A673 (cell line): ENCODE measurements at places on chromosomes 2 and 18. TPM values are rescaled to one million over a fixed set of nuclear protein-coding genes. Genes with fewer than 3 reads are reported as not detected.

RTP5 gene
- 0.20 TPM in 1 of 2 replicates, not detected in the other for total RNA-seq

ABCA12 gene
- total RNA-seq, result 0.04 TPM in 1 of 2 replicates, not detected in the other

GRCh38 chr2:181241366-181241765, 215.8 kb upstream of the ITGA4 start:
- H3K4me1 ChIP-seq, result peaks cover 6% of the 10 kb centered on the region
- DNase-seq, result no peak
- no peaks in the 10 kb centered on the region for H3K36me3 ChIP-seq
- no peak overlapping the region for H3K27ac ChIP-seq

DNA sequence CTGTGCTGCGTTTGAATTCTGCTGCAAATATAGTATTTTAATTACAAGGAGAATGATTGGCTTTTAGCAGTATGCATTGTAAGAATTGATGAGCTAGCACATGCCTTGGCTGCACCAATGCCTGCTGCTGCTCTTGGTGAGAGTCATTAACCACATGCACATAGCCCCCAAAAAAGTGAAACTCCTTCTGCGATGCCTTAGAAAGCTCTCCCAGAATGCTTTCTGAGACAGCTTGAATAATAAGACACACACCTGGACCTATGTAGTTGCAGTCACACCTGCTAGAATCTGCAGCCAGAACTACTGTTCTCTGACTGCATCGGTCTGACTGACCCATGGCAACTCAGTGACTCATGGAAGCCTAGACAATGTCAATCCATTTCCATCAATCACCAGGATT, 170.1 kb upstream of the DDX18 start:
- H3K4me1 ChIP-seq, result no peaks in the 10 kb centered on the region
- H3K4me3 ChIP-seq, result no peak overlapping the region
- H3K36me3 ChIP-seq, result no peaks in the 10 kb centered on the region
- no peaks in the 10 kb centered on the region for H3K27me3 ChIP-seq
- no peak overlapping the region for H3K27ac ChIP-seq

DNA sequence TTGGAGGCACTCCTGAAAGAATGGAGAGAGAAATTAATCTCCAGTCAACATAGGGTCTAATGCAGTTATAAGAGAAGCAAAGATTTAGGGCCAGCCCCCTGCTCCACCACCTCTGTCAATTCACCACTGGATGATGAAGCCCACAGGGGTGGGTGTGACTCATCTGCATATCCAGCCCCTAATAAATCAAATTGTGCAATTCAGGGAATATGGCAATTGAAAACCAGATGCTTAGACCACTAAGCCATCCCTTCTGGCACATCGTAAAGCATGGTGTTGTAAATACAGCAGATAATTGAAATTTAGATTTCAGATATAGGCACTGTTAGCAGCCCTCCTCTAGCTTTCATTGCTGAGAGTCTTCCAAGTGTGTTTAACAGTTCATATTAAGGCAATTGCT, 541.4 kb downstream of the PARD3B start:
- no peak overlapping the region for H3K27ac ChIP-seq
- H3K27me3 ChIP-seq, result no peaks in the 10 kb centered on the region
- H3K4me3 ChIP-seq, result no peak overlapping the region
- H3K36me3 ChIP-seq, result no peaks in the 10 kb centered on the region

CAMKMT gene
- 10.4 and 12.5 TPM in 2 replicates for total RNA-seq

IAH1 gene
- 54.9 and 55.3 TPM in 2 replicates for total RNA-seq

GRCh38 chr2:16900405-16901025, 234.9 kb upstream of the CYRIA start:
- H3K27ac ChIP-seq, result no peak overlapping the region
- peak; percentile 68 for DNase-seq
- H3K36me3 ChIP-seq, result no peaks in the 10 kb centered on the region
- no peak overlapping the region for H3K4me3 ChIP-seq

DNA sequence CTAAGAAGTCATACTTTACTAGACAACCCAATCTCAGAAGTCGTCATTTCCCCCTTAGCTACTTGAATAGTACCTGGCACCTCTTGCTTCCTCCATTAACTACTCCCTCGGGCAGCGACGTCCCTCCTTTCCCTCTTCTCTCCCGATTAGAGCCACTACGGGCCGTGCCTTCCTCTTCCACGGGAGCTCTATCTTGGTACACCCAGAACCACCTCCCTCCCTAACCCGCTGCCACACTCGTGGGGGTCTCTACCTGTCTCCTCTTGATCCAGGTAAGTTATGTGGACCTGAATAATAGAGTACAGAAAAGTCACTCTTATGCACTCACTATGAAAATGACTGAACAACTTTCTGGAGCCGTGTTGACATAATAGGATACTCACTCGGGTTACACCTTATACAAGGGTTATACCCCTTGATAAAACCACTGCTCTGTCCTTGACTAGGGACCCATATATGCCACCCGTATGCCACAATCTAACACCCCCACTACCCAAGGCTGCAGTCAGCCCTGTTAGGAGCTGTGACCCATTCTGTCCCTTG, 595 bp upstream of the HDHD2 start:
- no peak for DNase-seq
- H3K27ac ChIP-seq, result peak overlapping the region; percentile 91
- H3K4me3 ChIP-seq, result peak overlapping the region; percentile 59
- peaks cover 12% of the 10 kb centered on the region for H3K4me1 ChIP-seq
- H3K36me3 ChIP-seq, result peaks cover 22% of the 10 kb centered on the region

GRCh38 chr2:25341753-25342371, at the start of gene DNMT3A:
DNMT3A (minus strand) TSS chr2:25341925; CDS start chr2:25313984, 27,941 bp downstream.
- peak within 1 kb of the TSS; percentile 82 for H3K4me3 ChIP-seq
- no peaks in the 10 kb centered on the region for H3K27me3 ChIP-seq
- peak within 1 kb of the TSS; percentile 88 for H3K27ac ChIP-seq
- peak; percentile 83 for DNase-seq
- no peaks in the 10 kb centered on the region for H3K36me3 ChIP-seq

CYP27A1 gene
- 1.2 TPM in 2 replicates for total RNA-seq

CBLN2 gene
- 7.5 and 9.7 TPM in 2 replicates for total RNA-seq

DNA sequence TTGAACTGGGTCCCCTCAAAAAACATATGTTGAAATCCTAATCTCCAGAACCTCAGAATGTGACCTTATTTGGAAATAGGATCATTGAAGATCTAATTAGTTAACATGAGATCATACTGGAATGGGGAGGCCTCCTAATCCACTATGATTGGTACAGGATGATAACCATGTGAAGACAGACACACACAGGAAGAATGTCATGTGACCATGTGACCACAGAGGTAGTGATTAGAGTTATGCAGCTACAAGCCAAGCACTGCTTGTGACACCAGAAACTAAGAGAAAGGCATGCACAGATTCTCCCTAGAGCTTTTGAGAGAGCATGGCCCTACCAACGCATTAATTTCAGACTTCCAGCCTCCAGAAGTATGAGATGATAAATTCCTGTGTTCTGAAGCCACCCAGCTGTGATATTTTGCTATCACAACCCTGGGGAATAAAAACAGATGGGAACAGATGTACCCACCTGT, 47.0 kb upstream of the TGIF1 start:
- H3K27me3 ChIP-seq, result no peaks in the 10 kb centered on the region
- peak; percentile 65 for DNase-seq
- H3K27ac ChIP-seq, result no peak overlapping the region
- H3K36me3 ChIP-seq, result no peaks in the 10 kb centered on the region

- no peaks in the 10 kb centered on the region for H3K27me3 ChIP-seq
- no peak overlapping the region for H3K27ac ChIP-seq
- no peak overlapping the region for H3K4me3 ChIP-seq
- no peaks in the 10 kb centered on the region for H3K4me1 ChIP-seq
These were observed 326.7 kb downstream of the AGAP1 start for GRCh38 chr2:235820571-235820970.

SPTBN1 gene
- total RNA-seq, result 145 and 146 TPM in 2 replicates

GRCh38 chr2:212381428-212382102, 157.0 kb downstream of the ERBB4 start:
- H3K4me1 ChIP-seq, result peaks cover 29% of the 10 kb centered on the region
- H3K36me3 ChIP-seq, result no peaks in the 10 kb centered on the region
- no peak overlapping the region for H3K4me3 ChIP-seq
- peak; percentile 60 for DNase-seq
- H3K27ac ChIP-seq, result no peak overlapping the region

GRCh38 chr18:32911660-32912284, 138.9 kb upstream of the KLHL14 start:
- DNase-seq, result no peak
- no peaks in the 10 kb centered on the region for H3K36me3 ChIP-seq
- no peak overlapping the region for H3K27ac ChIP-seq
- H3K4me3 ChIP-seq, result no peak overlapping the region
- H3K27me3 ChIP-seq, result no peaks in the 10 kb centered on the region
- H3K4me1 ChIP-seq, result no peaks in the 10 kb centered on the region

DNA sequence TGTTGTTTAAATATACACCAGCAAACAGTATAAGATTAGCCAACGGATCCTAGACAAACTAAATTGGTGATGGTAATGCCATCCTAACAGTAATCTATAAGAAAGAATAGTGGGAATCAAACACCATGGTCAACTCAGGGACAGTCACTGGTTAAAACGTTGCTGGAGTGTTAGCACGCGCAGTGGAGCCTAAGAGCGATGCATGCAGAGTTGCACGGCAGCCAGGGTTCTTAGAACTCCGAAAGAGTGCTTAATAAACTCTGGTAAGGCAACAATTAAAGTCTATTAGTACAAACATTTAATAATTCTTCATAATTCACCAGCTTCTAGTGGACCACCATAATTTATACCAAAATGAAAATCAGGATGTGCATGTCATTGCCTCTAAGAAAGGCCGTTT, 22.2 kb downstream of the LANCL1 start:
- no peak for DNase-seq
- H3K27me3 ChIP-seq, result no peaks in the 10 kb centered on the region
- H3K27ac ChIP-seq, result no peak overlapping the region
- H3K4me1 ChIP-seq, result peaks cover 6% of the 10 kb centered on the region

GRCh38 chr2:60676706-60677330, 79.2 kb upstream of the PAPOLG start:
- H3K27me3 ChIP-seq, result no peaks in the 10 kb centered on the region
- no peak overlapping the region for H3K27ac ChIP-seq

DNA sequence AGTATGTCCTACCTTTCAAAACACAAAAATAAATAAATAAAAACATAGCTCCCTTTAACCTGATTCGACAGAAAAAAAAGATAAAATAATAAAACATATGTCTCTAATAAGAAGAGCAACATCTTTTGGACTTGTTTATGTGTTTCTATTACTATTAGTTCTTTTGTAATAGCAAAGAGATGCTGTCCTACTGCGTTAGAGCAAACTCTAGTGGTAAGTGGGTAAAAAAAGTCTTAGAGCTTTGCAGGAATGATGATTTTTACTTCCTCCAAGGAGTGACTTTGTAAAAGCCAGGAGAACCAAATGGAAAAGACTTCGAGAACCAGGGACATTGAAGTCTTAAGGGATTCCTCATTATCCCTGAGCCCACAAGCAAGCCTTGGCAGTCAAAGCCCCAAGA, 450.1 kb downstream of the METTL4 start:
- H3K27me3 ChIP-seq, result peaks cover 54% of the 10 kb centered on the region
- H3K36me3 ChIP-seq, result no peaks in the 10 kb centered on the region
- H3K27ac ChIP-seq, result no peak overlapping the region
- no peaks in the 10 kb centered on the region for H3K4me1 ChIP-seq
- no peak for DNase-seq

ZNF2 gene
- total RNA-seq, result 4.6 and 5.6 TPM in 2 replicates

DNA sequence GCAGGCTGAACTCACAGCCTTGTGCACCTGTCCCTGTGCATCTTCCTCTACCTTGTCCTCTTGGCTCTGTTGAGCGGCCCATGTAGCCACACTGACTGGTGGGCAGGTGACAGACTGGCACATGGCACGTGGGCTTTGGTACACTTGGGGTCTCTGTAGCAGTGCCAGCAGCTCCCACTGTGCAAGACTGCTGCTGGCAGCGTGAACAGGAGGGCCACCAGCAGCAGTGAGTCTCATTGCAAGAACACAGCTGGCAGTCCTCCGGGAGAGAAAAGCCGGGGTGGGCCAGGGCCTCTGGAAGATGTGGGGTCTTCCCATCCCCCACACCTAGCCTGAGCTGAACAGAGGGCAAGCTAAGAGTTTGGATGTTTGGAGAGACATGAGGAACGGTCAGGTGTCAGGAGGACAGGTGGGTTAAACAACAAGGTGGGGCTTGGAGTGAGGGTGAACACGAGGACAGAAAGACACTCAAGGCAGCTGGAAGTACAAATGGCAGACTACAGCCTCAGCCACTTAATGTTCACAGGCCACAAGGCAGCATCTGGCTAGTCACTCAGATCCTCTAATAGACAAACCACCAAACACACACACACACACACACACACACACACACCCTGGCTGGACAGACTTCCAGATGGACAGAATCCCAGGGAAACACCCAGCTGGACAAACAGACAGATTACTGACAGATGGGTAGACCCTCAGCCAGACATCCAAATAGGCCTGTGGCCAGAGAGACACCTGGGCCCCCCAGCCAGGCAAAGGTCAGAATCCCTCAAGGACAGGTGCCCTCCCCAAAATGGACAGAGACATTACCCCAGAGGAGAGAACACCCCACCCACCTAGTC, 2.3 kb upstream of the PTPN18 start:
- H3K4me1 ChIP-seq, result no peaks in the 10 kb centered on the region
- H3K27me3 ChIP-seq, result no peaks in the 10 kb centered on the region
- H3K4me3 ChIP-seq, result no peak overlapping the region
- H3K27ac ChIP-seq, result no peak overlapping the region
- DNase-seq, result no peak

VIT gene
- not detected in 2 replicates for total RNA-seq

DNA sequence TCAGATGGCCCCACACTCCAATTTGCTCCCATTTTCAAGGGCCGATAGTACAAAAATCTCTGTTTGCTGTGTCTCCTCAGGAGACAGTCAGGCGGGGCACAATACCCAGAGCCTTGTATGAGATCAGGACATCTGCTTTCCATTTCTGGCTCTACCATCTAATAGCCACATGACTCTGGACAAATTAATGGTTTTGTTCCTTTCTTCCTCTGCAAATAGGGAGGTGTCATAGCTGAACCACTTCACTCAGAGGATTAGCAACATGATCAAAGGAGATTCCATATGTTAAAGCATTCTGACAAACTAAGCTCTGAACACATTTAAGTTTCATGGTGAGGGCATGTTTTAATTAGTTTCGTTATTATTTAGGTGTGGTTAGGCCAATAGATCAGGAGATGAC, 602.1 kb upstream of the SYT4 start:
- H3K36me3 ChIP-seq, result no peaks in the 10 kb centered on the region
- no peak overlapping the region for H3K27ac ChIP-seq
- peak; percentile 11 for DNase-seq
- no peaks in the 10 kb centered on the region for H3K27me3 ChIP-seq
- no peaks in the 10 kb centered on the region for H3K4me1 ChIP-seq
- no peak overlapping the region for H3K4me3 ChIP-seq

PCARE gene
- total RNA-seq, result not detected in 2 replicates

SERPINB4 gene
- not detected in 2 replicates for total RNA-seq

DNA sequence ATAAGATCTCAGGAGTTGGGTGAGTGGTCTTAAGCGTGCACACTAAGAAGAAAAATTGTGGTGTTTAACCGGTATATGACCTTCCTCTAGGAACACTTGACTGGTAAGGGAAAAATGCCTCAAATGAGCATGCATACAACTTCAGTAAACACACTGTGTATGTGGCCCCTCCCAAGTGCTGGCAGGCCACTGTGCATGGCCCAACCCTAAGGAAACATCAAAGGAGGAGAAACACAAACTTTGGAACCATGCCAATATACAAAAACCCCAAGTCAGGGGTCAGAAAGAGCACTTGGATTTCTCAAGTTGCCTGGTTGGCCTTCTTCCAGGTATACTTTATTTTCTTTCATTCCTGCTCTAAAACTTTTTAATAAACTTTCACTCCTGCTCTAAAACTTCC, 308.9 kb upstream of the LRRTM4 start:
- no peak for DNase-seq
- H3K4me3 ChIP-seq, result no peak overlapping the region
- no peaks in the 10 kb centered on the region for H3K36me3 ChIP-seq
- no peak overlapping the region for H3K27ac ChIP-seq
- no peaks in the 10 kb centered on the region for H3K27me3 ChIP-seq

- H3K27ac ChIP-seq, result no peak overlapping the region
- DNase-seq, result peak; percentile 71
- no peaks in the 10 kb centered on the region for H3K27me3 ChIP-seq
These were observed 19.1 kb upstream of the SLC20A1 start for GRCh38 chr2:112626604-112627059.
